ENCODE measurements at places on chromosomes 16 and 17. TPM values are rescaled to one million over a fixed set of nuclear protein-coding genes. Genes with fewer than 3 reads are reported as not detected.
A peak's percentile ranks its signal among the peaks of the same experiment; 100 is the strongest.

DNA sequence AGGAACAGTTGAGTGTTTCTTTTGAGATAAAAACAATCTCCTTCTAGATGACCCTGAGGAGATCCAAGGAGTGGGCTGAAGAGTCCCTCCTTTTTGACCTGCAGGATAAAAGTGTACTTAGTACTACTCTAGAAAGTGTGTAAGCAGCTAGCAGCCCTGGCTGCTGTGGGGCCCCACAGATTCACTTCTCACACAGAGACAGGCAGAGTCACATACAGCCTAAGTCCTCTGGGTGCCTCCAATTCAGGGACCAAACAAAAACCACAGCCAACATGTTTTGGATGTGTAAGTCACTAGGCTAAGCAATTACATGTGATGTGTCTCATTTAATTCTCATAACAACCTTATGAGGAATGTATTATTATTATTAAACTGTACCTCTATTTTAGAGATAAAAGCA is 97.1 kb downstream of the TMEM100 start:
- no peak for DNase-seq

DNA sequence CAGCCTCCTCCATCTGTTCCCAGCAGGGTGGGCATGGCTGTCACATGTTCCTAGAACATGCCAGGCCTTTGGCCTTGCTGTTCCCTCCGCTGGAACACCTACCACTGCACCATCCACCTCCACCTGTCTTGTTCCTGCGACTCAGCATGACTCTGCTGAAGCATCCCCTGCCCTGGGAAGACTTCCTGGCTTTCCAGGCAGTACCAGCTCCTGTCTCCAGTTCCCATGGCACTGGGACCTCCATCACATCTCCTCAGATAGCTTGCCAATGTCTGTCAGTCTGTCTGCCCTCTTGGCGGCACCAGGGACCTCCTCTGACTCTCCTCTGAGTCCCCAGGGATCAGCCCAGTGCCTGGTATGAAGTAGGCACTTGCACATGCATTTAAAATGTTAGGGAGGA is 15.7 kb downstream of the PDP2 start:
- no peak for DNase-seq

- DNase-seq: no peak
Measured at GRCh38 chr17:15284107-15284506, 19.0 kb upstream of the PMP22 start.

Gene HSD11B2
- total RNA-seq: 7.5 TPM

DNA sequence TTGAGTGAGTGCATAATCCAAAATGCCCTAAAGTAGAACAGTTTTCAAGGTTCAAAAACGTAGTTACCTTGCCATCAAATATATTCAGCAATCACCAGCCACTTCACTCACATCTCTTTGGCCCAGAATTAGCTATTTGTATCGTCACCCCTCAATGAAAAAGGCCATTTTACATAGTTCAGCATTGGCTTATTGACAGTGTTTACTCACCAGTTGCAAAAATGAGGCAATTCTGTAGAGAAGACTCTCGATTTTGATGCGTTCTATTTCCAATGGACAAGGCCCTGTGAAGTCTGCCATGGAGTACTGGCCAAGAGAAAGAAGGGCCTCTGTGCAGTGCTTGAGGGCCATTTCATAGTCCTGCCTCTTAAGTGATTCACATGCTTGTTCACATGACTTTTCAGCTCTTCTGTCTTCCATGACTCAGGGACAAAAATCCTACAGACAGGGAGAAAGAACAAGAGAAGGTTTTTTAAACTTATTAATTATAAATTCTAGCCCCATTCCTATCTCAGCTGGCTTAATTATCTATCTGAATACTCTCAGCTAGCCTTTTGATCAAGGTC is 26.5 kb downstream of the HELZ start:
- no peak for DNase-seq

Gene CCDC144A
- 1.7 TPM for total RNA-seq

Gene CBFA2T3
- total RNA-seq: 1.7 TPM

- DNase-seq: no peak
Measured at GRCh38 chr16:27853651-27854050, 209.9 kb downstream of the GSG1L start.

- peak; percentile 60 for DNase-seq
Measured at GRCh38 chr16:58847902-58848661, 114.0 kb upstream of the GOT2 start.

- DNase-seq: no peak
Measured at GRCh38 chr16:58649707-58650106, 20.1 kb upstream of the CNOT1 start.

Gene FBXL16
- total RNA-seq: 0.30 TPM

Gene NPIPA8
- 16.5 TPM for total RNA-seq

DNA sequence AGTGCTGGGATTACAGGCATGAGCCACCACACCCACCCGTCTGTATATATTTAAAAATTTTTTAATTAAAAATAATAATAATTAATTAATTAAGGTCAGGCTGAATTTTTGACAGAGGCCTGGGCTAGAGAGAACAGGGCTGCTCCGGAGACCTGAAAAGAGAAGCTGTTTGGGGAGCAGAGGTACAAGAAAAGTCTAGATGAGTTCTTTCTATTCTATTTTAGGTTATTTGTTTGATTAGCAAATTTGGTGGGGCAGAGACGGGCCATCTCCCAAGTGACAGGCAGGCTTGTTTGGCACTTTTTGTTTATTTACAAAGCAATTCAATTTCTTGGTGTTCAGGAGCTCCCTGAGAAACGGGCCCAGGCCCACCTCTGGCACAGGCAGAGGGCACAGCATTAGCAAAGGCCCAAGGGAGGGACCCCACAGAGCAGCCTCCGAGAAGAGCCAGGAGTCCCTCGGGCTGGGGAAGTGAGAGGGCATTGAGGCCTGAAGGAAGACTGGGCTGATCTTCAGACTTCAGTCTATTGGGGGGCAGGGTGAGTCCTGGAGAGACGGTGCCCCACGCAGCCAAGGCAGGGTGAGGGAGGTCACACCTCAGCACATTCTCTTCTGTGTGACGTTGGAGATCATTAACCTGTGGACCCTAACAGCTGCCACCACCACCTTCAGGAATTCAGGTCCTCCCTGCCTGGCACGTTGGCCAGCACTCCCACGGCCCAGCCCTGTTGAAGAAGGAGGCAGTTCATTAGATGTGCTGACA is 10.8 kb upstream of the RIPOR1 start:
- DNase-seq: no peak

Gene MFAP4
- 126 TPM for total RNA-seq

- no peak for DNase-seq
Measured at GRCh38 chr17:43816336-43817320, 16.3 kb downstream of the MPP3 start.

Gene CDC27
- total RNA-seq: 71.5 TPM

DNA sequence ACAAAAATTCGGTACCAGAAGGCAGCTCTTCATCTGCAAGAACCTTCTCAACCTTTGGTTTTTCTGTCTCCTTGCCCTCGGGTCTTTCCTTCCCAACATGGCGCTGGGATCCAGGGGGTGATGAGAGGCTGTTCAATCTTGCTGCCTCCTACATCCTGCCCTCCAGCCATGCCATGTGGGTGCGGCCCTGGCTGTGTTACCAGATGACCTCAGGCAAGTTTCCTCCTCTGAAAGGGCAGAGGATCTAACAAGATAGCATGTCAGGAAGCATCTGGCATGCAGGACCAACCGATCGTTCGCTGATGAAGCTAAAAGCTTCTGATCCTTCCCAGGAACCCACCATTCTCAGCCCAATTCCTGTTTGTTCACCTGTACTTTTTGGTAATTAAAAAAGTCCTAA is 36.8 kb upstream of the BCAR1 start:
- DNase-seq: no peak

Gene RTN4RL1
- total RNA-seq: 3.0 TPM

Gene KIF2B
- not detected for total RNA-seq

- DNase-seq: no peak
Measured at GRCh38 chr16:51880776-51881175, 666.2 kb downstream of the TOX3 start.

Gene FDXR
- total RNA-seq: 5.6 TPM

Gene ABCA10
- total RNA-seq: 28.8 TPM

- DNase-seq: no peak
Measured at GRCh38 chr16:51222016-51222415, 70.9 kb upstream of the SALL1 start.

DNA sequence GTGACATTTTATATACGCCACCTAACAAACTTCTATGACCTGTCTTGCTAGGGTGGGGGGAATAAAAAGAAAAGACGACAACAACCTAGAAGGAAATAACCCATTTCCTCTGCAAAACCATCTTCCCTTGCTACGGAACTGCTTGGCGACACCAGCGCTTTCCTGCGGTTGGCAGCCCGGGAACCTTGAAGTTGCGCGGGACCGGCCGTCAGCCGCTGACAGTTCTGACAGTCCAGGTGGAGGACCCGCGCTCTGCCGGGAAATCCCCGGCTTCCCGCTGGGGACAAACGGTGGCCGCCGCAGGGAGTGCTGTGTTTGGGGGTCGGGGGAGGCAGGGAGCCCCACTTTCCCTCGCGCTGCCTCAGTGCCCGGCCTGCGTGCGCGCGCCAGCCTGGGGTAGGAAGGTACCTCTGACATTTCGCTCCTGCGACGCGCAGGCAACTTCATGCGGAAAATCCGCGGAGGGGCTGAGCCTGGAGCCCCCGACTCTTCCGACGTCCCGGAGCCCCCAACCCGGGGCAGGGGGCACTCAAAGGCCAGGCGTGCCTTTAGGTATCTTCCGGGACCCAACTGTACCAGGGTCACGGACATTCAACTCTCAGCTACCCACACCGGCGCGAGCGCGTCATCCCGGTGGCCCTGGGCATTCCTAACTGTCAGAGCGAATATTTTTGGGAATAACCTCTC is 516 bp downstream of the SLC16A6 start:
- no peak for DNase-seq

Measured in skin of body (tissue), 3 donors.